Glutamatergic neuron (in vitro differentiated cells): ENCODE measurements at places on chromosomes 3 and 15. TPM values are rescaled to one million over a fixed set of nuclear protein-coding genes. Genes with fewer than 3 reads are reported as not detected.

- peak overlapping the region; percentile 99 for H3K27ac ChIP-seq
- peaks cover 7% of the 10 kb centered on the region for H3K27me3 ChIP-seq
- H3K36me3 ChIP-seq, result no peaks in the 10 kb centered on the region
- peaks cover 24% of the 10 kb centered on the region for H3K4me1 ChIP-seq
Measured at GRCh38 chr3:184155644-184156521, 706 bp downstream of the DVL3 start.

Gene CDHR4
- not detected for total RNA-seq

DNA sequence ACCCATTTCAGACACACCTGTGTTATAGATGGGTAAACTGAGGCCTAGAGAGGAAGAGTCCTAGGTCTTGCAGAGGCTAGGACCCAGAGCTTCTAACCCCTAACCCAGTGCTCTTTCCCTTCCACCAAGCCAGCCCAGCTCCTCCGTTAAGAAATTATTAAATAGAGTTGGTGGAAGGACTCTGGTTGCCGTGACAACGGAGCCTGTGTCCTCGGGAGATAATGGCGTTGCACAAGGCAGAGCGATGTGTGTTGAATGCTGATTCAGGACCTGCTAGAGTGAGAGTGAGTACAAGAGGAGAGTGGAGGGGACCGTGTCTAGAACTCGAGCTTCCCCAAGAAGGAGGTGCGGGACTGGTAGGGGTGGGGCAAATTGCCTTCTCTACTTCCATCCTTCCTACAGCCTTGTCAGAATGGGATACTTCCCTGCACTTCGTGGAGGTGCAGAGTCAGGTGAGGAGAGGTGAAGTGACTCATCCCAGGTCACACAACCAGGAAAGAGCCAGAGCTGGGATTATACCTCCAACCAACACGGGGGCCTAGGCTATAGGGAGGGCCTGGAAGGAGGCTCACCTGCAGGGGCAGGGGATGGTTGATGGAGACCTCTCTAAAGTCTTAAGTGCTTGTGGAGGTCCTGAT, 8.6 kb downstream of the SLC6A1 start:
- peaks cover 3% of the 10 kb centered on the region for H3K4me1 ChIP-seq
- no peaks in the 10 kb centered on the region for H3K36me3 ChIP-seq
- no peak for DNase-seq

Gene TRIM42
- not detected for total RNA-seq

DNA sequence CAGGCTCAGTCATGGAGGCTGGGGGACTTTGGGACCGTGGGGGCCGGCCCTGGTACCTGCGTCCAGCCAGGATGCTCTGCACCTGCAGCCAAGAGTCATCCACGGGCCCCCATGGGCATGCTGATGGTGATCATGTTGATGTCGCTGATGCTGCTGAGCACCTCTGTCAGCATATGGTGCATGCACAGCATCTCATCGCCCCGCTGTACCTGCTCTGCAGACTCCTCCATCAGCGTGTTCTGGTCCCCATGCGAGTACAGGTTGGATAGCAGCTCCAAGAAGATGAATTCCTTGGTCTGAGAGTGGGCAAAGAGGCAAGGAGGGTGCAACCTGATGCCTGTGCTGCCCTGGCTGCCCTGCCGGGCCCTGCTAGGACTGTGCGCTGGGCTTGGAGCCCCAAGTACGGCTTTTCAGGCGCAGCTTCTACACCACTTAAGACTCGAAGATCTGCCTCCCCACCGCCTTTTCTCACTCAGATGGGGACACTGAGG, 7.2 kb downstream of the RPS17 start:
- H3K27ac ChIP-seq, result no peak overlapping the region
- no peak for DNase-seq
- H3K36me3 ChIP-seq, result no peaks in the 10 kb centered on the region
- no peaks in the 10 kb centered on the region for H3K27me3 ChIP-seq
- no peaks in the 10 kb centered on the region for H3K4me1 ChIP-seq
- H3K4me3 ChIP-seq, result no peak overlapping the region

Gene ARRDC4
- 16.9 TPM for total RNA-seq

DNA sequence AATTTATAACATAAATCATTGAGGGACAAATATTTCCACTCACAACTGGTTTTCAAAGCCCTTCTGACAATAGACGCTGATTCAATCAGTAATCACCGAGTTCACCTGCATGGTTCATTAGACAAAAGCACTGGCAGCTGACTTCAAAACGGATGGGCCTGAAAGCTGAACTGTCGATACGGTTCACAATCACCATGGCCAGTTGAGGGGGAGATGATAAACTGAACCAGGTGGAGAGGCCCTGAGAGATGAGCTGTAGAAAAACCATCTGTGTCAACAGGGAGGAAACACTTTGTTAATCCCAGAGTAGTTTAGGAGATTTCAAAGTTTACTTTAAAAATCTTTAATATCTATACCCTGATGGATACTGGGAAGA, 75.0 kb downstream of the PEX5L start:
- H3K27ac ChIP-seq, result peak overlapping the region; percentile 23
- no peak for DNase-seq
